ENCODE measurements at places on chromosomes 12 and 14.
A peak's percentile ranks its signal among the peaks of the same experiment; 100 is the strongest.

- no peak for DNase-seq
Measured at GRCh38 chr14:53630336-53630735, 326.3 kb downstream of the BMP4 start.

DNA sequence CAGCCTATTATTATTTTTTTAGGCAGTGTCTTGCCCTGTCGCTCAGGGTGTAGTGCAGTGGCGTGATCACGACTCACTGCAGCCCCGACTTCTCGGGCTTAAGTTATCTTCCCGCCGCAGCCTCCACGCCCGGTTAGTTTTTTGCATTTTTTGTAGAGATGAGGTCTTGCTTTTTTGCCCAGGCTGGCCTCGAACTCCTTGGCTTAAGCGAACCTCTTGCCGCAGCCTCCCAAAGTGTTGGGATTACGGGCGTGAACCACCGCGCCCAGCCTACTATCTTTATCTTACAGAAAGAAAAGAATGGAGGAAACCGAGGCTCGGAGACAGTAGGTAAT lies 507 bp upstream of the PTPN11 start:
- DNase-seq: no peak

GRCh38 chr12:96416033-96416799 lies 16.0 kb upstream of the CDK17 start:
- DNase-seq: peak; percentile 52

DNA sequence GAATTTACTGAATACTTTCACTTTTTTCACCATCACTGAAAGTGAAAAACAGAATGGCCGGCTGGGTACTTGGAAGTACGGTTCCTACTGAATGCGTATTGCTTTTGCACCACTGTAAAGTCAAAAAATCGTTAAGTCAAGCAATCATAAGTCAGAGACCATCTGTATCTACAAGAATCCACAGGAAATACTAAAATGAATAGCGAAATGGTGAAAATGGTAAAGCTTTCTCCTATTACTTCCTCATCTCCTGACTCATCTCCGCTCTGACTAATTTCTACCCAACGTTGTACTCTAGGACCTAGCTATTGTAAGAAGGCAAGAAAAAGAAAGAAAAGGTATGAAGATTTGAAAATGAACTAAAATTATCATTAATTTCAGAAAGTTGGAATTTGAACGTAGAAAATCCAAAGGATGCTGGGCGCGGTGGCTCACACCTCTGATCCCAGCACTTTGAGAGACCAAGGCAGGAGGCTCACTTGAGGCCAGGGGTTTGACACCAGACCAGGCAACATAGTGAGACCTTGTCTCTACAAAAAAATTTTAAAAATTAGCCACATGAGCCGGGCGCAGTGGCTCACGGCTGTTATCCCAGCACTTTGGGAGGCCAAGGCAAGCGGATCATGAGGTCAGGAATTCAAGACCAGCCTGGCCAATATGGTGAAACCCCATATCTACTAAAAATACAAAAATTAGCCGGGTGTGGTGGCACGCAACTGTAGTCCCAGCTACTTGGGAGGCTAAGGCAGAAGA lies 5.3 kb upstream of the CDCA4 start:
- no peak for DNase-seq

GRCh38 chr12:110424237-110424636 lies 20.7 kb upstream of the ANAPC7 start:
- DNase-seq: no peak

- peak; percentile 32 for DNase-seq
Measured at GRCh38 chr12:19248929-19249602, 119.5 kb downstream of the PLEKHA5 start.

- DNase-seq: no peak
Measured at GRCh38 chr12:31740628-31741027, 11.8 kb upstream of the AMN1 start.

DNA sequence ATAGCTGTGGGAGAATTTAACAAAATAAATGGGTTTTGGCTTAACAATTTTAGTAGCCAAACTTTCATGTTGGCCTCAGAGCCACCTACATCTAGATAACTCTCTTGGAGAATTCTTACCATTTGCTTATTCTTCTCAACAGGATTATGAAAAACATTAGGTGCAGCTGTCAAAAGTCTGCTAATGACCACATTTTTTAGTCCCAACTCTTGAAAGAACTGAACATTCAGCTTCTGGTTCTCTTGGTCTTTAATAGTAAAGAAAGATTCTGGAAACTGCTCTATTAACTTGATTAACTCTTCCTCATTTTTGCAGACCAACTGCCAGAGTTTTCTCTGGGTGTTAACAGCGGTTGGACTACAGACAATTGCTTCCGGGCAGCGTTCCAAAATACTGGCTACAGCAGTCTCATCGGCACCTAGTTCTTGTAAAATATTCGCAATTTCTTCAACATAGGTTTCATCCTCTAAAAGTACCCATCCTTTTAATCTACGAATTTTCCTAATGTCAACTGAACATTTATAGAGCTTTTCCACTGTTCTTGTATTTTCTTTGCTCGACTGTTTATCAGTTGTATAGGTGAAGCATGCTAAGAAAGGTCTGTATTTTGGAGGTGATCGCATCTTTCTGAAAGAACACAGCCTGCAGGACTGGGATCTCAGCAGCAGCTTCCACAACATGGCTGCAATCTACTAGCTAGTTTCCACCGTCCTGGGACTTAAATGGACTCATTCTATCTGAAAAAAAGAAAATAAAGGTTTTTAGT lies 8.7 kb downstream of the MTERF2 start:
- peak; percentile 27 for DNase-seq

- no peak for DNase-seq
Measured at GRCh38 chr14:82694820-82695219, 1161.2 kb upstream of the SEL1L start.

GRCh38 chr14:31118892-31119291 lies 88.7 kb downstream of the HECTD1 start:
- no peak for DNase-seq

- no peak for DNase-seq
Measured at GRCh38 chr14:90809530-90810312, 6.5 kb downstream of the TTC7B start.

DNA sequence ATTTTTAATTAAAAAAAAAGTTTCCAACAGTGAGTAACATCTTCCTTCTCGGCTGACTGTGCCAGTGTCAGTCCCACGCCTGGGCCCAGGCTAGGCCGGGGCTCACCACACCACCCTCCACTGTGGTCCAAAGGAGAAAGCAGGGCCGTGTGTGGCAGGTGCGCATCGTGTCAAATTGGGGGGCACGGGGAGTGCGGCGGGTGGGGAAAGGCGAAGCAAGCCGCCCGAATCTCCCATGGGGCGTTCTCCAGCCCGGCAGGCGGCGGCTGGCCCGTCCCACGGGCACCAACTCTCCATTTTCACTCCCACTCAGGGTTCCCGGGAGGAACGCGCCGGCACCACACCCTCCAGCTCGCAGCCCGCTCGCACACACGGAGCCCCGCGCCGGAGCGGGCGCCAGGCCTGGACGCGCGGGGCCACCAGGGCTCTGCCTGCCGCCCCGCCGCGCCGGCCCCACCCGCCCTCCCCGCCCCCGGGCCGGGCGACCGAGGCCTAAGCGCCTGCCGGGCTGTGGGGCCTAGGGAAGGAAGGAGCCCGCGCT lies 604 bp downstream of the EEA1 start:
- peak; percentile 20 for DNase-seq

DNA sequence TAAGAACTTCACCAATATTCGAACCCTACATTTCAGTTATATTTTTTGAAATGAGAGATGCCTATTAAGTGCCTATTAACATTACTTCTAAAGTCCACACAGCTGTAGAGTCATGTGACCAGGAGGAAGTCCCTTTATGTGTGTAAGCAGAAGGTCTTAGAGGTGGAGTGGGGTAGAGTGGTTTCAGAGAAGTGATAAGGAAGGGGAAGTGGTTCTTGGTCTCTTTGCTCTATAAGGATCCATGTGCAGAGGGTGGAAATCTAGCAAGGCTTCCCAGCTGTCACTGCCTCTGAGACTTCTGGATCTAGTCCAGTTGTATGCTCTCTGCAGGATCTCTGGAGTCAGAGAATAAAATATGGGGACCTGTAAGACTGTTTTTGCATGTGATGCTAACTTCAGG lies 673.9 kb downstream of the FLRT2 start:
- DNase-seq: no peak

GRCh38 chr12:50112456-50113218 lies 601 bp downstream of the COX14 start:
- DNase-seq: peak; percentile 55

GRCh38 chr12:55246159-55246558 lies 1.8 kb downstream of the OR6C74 start:
- DNase-seq: no peak

- no peak for DNase-seq
Measured at GRCh38 chr12:46368684-46369083, 3.9 kb downstream of the SLC38A2 start.

- DNase-seq: no peak
Measured at GRCh38 chr12:133156125-133156690, 25.1 kb upstream of the ZNF268 start.

DNA sequence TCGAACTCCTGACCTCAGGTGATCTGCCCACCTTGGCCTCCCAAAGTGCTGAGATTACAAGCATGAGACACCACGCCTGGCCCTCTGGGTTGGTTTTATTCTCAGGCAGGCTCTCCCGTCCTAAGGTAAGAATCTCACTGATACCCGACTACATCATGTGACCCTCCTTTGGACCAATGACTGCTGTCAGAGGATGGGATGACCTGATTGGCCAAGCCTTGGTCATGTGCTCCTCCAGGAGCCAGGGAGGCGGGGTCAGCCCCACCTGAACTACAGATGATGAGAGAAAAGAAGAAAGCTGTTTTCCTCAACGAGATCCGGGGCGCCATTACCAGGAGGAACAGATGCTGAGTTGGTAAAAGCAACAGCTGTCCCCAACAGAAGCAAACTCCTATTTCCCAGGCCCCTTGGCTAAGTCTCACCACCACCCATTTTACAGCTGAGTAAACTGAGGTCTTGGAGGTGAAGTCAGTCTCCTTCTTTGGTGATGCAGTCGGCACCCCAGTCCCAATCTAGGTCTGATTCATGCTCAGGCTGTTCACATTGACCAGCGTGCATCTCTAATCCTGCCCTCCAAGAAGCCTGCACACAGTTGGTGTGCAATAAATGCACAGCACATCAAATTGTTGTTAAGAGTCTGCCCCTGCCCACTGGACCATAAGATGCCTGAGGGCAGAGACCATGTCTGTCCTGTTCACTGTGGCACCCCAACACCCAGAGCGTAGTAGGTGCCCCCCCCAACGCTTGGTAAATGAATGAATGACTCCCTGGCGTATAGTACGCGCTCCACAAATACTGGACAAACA lies 118.8 kb downstream of the SCARB1 start:
- no peak for DNase-seq

DNA sequence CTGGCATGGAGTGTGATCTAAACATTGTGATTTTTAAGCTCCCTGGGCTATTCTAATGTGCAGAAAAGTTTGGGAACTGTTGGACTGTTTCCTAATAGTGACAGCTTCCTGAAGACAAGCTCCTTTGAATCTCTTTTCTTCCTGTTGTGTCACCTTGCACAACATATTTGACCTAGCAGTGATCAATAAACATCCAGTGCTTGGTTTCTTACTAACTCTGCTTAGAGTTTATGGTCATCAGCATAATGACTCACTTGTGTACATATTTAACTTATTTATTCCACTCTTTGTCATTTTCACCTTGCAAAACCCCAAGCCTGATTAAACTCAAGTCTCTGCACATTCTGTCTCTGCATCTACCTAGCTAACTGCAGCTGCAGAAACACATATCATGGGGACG lies 27.3 kb upstream of the TBC1D30 start:
- no peak for DNase-seq

GRCh38 chr12:22333713-22334409 lies 646 bp downstream of the ST8SIA1 start:
- no peak for DNase-seq

- DNase-seq: no peak
Measured at GRCh38 chr12:6528539-6529235, 5.6 kb upstream of the GAPDH start.

- DNase-seq: no peak
Measured at GRCh38 chr14:86084097-86084496, 554.2 kb downstream of the FLRT2 start.

DNA sequence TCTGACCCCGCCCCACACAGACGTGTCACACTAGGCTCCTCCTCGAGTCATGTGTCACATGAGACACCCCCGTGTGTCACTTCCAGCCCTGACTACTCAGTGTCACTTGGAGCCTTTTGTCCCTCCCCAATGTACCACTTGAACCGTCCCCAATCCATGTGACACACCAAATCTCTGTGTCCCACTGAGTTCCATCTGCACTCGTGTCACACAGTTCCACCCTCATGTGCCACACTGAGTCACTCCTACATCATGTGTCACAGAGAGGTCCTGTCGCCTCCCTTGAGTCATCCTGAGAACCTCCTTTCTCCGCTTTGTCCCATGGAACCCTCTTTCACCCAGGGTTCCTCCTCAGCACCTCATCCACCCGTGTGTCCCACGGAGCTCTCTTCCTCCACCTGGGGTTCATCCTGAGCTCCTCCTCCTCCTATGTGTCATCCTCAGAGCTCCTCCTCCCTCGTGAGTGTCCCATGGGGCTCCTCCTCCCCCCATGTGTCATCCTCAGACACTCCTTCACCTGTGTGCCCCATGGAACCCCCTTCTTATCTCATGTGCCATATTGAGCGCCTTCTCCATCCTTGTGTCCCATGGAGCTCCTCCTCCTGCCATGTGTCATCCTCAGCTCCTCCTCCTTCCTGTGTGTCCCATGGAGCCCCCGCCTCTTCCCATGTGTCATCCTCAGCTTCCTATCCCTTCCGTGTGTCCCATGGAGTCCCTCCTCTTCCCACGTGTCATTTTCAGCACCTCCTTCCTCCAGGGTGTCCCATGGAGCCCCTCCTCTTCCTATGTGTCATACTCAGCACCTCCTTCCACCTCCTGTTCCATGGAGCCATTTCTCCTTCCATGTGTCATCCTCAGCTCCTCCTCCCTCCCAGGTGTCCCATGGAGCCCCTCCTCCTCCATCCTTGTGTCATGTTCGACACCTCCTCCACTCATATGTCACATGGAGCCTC lies 32.0 kb downstream of the RTL1 start:
- DNase-seq: peak; percentile 72

GRCh38 chr12:20946732-20947131 lies 136.2 kb downstream of the SLCO1B3 start:
- no peak for DNase-seq

- DNase-seq: no peak
Measured at GRCh38 chr12:49201595-49202295, 12.9 kb upstream of the TUBA1A start.

DNA sequence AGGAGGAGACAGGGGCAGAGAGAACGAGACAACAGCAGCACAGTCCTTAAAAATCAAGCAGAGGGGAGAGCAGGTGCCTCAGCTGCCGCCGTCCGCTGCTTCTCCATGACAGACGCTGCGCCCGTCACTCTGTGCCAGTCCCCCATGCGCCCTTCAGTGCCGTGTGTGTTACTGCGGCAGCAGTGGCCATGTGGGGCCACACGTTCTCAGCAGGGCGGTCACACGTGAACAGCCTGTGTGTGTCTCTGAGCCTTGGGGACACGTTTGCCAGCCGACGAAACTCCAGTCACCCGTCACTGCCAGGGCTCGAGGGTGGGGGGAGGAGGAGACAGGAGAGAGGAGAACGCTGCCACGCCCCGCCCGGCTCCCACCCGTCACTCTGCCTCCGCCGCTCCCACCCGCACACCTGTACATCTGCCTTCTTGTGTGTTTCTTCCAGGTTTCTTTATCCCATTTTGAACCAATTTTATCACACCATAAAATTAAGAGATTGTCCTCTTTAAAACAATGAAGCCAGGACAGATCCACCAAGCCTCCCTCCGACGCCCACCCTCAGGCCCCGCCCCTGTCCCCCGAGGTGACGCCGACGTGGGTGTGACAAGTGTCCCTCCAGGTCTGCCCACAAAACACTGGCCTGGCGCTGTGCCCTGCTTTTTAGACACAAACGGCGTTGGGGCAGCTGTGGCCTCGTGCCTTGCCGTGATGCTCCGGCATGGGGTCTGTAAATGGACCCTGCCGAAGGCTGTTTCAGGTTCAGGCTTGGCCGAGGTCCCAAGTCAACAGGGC lies 58.2 kb downstream of the GALNT9 start:
- DNase-seq: no peak
